ENCODE measurements at places on chromosomes 16 and 17.

DNA sequence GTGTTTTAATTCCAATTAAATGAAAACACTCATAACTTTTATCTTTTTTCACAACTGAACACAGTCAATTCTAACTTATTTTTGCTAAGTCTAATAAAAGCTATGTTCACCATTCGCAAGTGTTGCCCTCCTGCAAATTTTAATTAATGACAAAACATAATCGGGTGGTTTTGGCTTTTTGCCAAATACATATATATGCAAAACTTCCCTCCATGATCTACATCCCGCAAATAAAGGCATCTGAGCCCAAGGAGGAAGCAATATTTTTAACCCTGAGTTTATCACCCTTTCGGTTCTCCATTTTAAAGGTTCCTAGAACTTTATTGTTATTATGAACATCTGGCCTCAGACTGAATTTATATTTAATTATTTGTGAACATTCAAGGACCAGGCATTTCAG lies 507.9 kb downstream of the CDH13 start:
- no peak for DNase-seq

- peak; percentile 62 for DNase-seq
Observed at GRCh38 chr16:68704232-68704867, 32.7 kb upstream of the CDH1 start.

GRCh38 chr17:57415751-57416207 lies 159.5 kb downstream of the MSI2 start:
- no peak for DNase-seq

- DNase-seq: no peak
Observed at GRCh38 chr17:11668618-11669017, 70.3 kb downstream of the DNAH9 start.

GRCh38 chr17:49729069-49729468 lies 21.3 kb upstream of the SLC35B1 start:
- no peak for DNase-seq

GRCh38 chr17:55527540-55528118 lies 16.4 kb upstream of the SMIM36 start:
- DNase-seq: peak; percentile 19

- DNase-seq: peak; percentile 96
Observed at GRCh38 chr16:30893744-30894539, at the start of gene BCL7C. TSS of gene BCL7C (minus strand) at chr16:30894077. CDS start at chr16:30893944, 133 bp downstream.

DNA sequence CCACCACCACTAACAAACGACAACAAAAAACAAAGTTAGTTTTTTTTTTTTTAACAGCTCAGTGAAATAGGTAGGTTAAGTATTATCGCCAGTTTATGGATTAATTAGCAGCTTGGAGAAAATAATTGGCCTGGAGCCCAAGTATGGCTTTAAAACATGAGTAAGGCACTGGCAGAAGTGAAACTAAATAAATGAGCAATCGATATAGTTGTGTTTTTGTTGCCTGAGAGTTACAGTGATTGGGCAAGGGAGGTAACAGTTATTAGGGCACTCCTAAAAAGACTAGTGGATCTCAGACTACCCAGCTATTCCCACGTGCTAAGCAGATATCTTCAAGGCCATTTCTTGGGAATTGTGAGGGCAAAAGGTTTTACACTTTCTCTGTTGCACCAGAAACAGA lies 2.4 kb downstream of the MLKL start:
- no peak for DNase-seq

- DNase-seq: no peak
Observed at GRCh38 chr16:45454-45853, 8.0 kb downstream of the POLR3K start.

DNA sequence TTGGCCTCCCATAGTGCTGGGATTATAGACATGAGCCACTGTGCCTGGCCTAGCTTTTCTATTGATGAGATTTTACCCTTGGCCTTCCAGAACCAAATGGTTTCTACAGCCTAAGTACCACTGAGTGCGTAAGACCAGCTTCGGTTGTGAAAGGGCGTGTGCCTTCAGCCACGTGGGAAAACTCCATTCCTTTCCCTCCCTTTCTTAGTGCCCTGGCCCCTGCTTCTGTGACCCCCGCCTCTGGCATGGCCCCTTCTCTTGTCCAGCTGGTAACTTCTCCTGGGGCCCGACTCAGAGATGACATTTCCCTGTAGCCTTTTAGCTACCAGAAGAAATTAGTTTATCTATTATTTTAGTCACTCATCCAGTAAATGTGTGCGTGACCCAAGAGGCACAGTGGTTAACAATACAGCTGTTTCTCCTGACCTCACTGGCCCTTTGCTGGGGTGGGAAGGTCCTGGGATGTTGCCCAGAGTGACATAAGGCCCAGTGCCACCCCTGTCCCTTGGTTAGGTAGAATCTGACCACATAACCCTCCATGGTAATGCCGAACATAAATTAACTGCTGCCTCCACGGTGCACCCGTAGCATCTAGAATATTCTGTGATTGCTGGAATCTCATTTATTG lies 97.3 kb downstream of the PLCG2 start:
- DNase-seq: no peak

- no peak for DNase-seq
Observed at GRCh38 chr17:47684535-47685193, 9.3 kb upstream of the TBKBP1 start.

GRCh38 chr17:80189611-80190010 lies 19.8 kb downstream of the CARD14 start:
- DNase-seq: no peak

GRCh38 chr17:34382621-34383124 lies 19.6 kb upstream of the CCL1 start:
- no peak for DNase-seq

DNA sequence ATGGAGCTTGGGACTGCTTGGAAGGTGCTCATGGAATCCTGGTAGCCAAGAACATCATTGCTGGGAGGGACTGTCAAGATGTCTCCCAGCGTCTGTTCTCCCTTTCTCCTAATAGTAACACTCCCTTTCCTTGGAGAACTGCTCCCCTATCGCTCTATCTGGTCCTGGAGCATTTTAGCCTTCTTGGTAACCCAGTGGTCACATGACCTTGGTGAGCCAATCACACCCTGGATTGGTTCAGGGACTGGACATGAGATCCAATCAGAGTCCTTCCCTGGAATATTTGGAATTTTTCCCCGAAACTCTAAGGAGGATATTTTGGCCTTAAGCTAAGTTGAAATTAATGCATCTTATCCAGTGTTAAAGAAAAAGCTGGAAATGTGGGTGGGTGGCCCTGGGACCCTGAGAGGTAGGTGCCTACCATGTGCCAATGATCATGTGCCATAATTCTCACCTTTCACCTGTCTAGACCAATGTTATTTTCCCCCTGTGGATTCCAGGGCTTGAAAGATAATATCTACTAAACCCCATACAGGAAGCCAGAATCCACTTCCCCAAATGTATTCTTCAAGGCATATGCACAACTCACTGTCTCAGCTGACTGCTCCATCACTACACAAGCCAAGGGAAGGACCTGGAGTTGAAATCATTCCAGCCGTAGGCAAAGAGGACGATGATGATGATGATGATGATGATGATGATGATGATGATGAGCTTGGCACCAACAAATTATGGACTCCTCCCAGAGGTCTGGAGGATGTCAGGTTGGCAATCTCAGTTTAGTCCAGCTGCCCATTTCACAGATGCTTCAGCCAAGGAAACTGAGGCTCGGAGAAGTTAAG lies 193.2 kb downstream of the RAB11FIP4 start:
- DNase-seq: no peak

GRCh38 chr17:30549864-30550511 lies 72.8 kb downstream of the GOSR1 start:
- DNase-seq: no peak

DNA sequence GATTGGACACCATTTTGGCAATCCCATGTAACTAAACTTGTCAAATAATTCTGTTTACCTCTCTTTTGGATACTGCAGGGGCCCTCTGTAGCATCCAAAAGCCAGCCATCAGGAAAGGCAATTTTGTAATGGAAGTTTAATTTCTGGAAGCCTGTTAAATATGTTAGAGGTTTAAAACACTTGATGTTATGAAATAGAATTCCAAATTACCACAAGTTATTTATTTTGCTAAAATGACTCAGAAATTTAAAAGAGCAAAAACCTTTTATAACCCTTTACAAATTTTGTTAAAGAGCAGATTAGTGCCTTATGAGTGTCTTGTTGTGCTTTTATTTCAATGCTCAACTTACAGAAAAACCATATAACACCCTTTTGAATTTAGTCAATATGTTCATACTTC lies 20.0 kb upstream of the TNFSF12 start:
- DNase-seq: no peak

DNA sequence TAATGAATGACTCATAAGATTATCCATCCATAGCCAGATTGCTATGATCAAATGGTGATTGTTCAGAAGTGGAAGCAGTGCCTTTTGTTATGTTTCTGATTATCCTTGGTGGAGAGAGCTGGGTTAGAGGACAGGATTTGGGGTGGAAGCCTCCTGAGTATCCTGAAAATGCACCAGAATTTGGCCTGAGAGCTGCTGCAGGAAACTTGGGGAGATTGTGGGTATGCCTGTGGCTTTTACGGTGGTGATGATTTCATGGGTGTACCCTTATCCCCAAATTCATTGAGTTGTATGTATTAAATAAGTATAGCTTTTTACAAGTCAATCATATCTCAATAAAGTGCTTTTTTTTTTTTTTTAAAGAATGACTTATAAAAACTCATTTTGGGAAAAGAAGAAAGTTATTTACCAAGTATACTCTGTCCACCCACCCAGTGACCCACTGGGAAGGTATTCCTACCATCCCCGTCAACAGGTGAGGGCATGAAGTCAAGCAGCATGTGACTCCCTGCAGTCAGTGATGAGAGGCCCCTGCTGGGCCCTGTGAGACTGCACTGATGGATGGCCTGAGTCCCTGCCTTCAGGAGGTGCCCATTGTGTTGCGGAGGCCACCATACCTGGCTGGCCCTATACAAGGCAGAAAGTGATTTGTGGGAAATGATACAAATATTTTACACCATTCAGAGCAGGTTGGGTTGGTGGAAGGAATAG lies 28.4 kb downstream of the NKD1 start:
- DNase-seq: no peak

- DNase-seq: no peak
Observed at GRCh38 chr16:47016700-47017133, 43.2 kb upstream of the DNAJA2 start.

- DNase-seq: no peak
Observed at GRCh38 chr17:81599719-81600486, 37.0 kb downstream of the NPLOC4 start.
